Cardiac muscle cell (in vitro differentiated cells and primary cell): ENCODE measurements at places on chromosomes 6 and 20. TPM values are rescaled to one million over a fixed set of nuclear protein-coding genes. Genes with fewer than 3 reads are reported as not detected.

- no peak for DNase-seq
Measured at GRCh38 chr20:41098703-41099250, 38.6 kb upstream of the PLCG1 start.

- no peak for DNase-seq
Measured at GRCh38 chr6:56724455-56724854, 81.8 kb upstream of the DST start.

GRCh38 chr6:108004861-108005260 is 46.9 kb upstream of the SEC63 start:
- no peak for DNase-seq

DNA sequence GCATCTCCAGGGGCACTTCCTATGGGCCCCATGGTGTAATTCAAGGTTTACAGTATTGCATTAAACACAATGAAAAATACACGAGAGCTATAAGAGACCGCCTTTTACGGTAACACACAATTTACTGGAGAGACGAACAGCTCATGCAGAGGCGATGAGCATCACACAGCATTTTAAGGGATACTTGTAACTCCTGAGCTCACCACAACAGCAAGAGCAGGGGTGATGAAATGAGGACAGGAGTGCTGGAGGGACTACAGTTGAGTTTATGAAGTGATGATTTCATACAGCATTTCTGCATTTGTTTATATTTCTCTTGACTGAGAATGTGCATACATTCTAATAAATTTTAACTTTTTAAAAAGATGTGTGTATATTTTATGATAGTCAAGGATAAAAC is 113.9 kb downstream of the WDR27 start:
- no peak for DNase-seq

DNA sequence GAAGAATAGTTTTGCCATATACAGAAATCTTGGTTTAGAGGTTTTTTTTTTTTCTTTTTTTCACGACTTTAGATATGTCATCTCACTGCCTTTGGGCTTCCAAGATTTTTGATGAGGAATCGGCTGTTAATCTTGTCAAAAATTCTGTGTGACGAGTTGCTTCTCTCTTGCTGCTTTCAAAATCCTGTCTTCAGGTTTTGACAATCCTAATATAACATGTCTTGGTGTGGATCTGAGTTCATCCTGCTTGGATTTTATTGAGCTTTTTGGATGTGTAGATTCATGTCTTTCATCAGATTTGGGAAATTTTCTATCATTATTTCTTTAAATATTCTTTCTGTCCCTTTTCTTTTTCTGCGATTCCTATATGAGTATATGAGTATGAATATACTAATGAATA is 61.1 kb downstream of the PLCG1 start:
- DNase-seq: no peak

DNA sequence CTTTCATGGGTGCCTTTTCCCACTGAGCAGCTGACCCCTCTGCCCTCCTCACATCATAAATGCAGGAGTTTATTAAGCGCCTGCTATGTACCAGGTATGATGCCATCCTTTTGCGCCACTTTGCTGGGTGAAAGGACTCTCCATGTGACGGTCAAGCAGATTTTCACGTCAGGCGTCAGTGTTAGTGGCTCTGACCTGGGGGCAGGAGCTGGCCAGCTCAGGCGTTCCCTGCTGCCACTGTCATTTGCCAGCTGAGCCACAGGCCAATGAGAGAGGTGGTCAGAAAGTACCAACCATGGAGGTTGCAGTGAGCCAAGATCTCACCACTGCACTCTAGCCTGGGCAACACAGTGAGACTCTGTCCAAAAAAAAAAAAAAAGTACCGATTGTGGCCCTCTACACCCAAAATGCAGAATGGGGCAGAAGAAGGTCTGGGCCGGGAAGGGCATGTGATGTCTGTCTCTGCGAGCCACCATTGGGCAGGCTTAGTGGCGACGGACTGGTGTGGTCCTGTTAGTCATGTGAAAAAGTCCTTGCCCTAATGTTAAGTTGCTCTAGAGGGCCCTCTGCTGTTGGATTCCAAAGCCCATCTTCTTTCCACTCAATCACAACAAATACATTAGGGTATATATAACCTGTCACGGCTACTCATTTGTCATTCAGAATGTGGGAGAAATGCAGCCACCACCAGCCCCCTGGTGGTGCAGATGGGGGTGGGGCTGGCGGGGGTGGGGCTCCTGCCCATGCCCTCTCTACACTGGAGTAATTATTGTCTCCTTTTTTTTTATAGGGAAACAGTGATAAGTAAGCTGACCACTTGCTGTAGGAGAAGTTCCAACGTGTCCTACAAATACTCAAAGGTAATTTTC is 18.4 kb upstream of the SLC22A1 start:
- peak; percentile 37 for DNase-seq

- DNase-seq: peak; percentile 58
Measured at GRCh38 chr6:11810854-11811643, 32.4 kb upstream of the ADTRP start.

- DNase-seq: no peak
Measured at GRCh38 chr6:37653933-37654565, 43.6 kb downstream of the MDGA1 start.

DNA sequence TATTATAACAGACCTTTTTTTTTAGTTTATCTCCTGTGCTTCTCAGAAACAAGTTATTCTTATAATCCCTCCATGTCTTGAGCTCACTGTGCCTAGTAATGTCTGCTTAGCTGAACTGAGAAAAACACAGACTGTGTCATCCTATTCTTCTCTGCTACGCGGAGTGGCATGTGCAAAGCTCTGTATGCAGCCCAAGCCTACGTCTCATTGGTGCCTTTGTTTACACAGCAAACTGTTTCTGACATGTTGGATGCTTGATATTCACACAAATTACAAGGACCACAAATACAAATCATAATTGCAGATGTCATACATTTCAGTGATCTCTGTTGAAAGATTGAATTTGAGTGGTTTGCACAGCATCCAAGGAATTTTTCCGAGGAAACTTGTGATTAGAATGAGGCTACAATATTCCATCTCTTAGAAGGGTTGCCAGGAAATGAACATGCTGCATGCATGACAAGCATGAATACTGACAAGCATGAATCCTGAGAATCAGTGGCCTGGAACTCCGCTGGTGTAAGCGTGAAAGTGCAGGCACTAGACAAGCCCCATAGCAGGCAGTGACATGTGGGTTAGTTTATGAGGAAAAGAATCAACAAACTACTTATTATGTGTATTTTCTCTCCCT is 128.4 kb upstream of the SGK1 start:
- DNase-seq: no peak

DNA sequence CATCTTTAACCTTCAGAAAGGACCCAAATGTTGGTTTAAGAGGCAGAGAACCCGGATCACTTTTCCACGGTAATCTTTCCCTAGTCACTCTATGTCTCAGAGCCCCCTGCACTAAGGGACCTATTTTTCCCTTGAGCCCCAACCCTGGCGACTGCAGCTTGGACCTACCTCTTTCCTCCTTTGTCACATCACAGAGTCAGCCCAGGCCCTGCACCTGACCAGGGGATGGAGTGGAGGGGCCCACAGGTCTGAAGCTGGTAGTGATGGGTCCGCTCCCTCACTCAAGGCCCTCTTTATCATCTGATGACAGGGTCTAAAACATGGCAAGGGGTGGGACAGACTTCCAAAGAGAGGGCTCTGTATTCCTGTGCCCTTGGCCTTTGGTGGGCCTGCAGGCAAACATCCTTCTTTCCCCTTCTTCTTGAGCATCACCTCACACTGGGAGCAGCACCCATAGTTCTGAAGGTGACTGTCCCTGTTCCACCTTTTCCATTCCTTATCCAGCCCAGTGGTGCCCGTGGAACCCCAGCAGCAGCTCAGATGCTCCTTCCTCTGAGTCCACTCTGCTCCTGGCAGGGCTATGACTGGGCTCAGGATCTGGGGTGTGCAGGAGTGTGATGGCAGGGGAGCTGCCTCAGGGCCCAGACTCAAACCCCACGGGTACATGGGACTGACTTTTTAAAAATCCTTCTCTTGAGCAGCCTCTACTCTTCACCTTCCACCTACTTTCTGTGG is 6.3 kb downstream of the RAET1L start:
- no peak for DNase-seq

GRCh38 chr20:32035426-32035779 is 16.6 kb upstream of the HCK start:
- no peak for DNase-seq

DNA sequence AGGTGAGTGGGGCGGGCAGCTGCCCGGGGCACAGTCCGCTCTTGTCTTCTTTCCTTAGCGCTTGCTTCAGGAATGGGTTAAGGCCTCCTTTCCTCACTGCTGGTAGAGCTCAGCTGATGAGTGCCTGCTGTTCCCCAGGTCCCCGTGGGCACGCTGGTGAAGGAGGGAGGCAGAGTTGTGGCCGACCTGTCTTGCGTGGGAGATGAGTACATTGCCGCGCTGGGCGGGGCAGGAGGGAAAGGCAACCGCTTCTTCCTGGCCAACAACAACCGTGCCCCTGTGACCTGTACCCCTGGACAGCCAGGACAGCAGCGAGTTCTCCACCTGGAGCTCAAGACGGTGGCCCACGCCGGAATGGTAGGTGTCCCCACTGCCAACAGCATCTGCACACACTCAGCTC is 15.7 kb downstream of the MTG2 start:
- DNase-seq: no peak

Gene DDX39B
- polyA plus RNA-seq: 321 and 373 TPM in 2 replicates

- peak; percentile 88 for DNase-seq
Measured at GRCh38 chr6:100464903-100465700, at the start of gene SIM1. Gene SIM1, minus strand, starts transcription at chr6:100464921. Its CDS starts 1,453 bp downstream, at chr6:100463468.

DNA sequence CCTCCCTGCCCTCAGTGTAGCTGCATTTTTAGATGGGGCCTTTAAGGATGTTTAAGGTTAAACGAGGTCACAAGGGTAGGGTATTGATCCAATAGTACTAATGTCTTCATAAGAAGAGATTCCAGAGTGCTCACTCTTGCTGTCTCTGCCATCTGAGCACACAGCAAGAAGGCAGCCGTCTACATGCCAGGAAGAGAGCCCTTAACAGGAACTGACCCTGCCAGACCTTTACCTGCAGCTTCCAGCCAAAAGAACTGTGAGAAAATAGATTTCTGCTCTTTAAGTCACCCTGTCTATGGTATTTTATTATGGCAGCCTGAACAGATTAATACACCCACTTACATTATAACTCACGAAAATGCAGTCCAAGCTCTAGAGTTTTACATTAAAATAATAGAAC is 685.3 kb upstream of the MARCKS start:
- no peak for DNase-seq

Gene NECAB3
- polyA plus RNA-seq: 93.1 and 98.5 TPM in 2 replicates

DNA sequence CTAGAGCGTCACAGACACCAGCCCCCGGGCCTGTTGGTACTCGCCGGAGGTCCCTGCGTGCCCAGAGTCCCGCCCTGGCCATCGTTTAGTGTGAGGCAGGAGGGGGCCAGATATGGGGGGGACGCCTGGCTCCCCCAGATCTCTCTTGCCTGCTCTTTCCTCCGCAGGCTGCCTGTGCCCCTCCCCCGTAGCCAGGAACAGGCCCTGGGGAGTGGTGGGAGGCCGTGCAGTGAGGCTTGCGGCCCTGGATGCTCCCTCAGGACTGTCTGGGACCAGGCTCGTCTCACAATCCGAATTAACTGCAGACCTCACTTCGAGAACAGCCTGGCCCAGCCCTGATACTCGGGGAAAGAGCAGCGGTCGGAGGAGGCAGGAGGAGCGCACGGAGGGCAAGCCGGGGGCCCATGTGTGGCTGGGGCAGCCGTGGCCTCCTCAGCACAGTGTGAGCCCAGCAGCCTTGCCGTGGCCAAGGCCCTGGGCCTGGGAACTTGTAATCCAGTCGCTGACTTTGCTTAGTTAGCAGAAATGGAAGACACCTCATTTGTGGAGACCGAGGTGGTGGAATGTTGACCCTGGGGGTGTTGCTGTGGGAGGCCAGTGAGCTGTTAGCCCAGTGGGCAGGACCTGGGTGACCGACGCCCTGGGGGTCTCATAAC is 28.7 kb downstream of the FRMD1 start:
- peak; percentile 12 for DNase-seq

DNA sequence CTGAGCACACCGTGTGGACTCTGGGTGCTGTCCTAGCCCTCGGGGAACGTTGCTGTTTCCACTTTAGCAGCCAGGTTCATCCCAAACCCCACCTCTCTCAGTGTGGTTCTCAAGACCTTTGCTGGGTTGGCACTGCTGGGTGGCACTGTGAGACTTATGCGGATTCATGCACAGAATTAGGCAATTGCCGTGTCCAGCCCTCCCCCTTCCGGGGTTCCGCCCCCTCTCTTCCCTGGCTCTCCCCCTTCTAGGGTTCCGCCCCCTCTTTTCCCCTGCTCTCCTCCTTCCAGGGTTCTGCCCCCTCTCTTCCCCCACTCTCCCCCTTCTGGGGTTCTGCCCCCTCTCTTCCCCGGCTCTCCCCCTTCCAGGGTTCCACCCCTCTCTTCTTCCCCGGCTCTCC is 39.8 kb upstream of the SLCO4A1 start:
- DNase-seq: no peak

Gene TOX2
- 0.32 and 0.84 TPM in 2 replicates for polyA plus RNA-seq

Gene BACH2
- 4.6 and 5.4 TPM in 2 replicates for polyA plus RNA-seq

Gene CALHM5
- polyA plus RNA-seq: not detected in 2 replicates

GRCh38 chr6:16337295-16337975 is 99.0 kb downstream of the GMPR start:
- peak; percentile 98 for DNase-seq

DNA sequence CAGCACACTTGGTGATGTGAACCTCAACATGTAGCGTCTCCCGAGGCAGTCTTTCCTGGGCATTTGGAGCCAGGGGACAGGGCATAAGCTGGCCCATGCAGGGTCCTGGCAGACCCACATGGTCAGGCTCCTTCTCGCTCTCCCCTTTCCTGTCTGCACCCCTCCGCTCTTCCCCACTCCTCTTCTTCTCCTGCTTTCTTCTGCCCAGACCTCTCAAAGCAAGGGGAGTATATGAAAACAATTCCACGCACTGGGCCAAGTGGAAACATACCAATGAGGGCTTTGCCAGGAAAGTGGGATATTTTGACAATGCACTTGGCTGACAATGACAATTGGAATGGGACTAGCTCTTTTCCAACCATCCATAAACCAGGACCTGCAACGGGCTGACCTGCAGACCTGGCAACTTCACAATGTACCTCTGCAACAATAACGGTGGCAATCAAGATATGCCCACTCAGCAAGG is 58.9 kb upstream of the TRAF3IP2 start:
- DNase-seq: no peak

DNA sequence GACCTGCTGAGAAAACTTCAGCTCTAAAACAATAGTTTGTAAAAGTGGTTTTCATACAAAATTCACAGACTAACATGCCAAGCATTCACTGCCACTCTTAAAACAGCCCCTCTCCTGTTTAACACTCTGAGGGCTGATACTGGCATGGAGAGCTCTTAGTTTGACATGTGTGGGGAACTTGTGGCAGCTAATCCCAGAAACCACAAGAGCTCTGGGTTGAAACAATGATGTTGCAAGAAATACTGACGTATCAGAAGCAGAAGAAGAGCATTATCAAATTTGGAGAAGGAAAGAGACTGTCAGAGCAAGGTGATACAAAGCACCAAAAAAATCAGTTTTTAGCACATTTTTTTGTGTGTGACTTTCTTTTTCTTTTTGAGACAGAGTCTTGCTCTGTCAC is 5.1 kb downstream of the BEND3 start:
- DNase-seq: peak; percentile 71

DNA sequence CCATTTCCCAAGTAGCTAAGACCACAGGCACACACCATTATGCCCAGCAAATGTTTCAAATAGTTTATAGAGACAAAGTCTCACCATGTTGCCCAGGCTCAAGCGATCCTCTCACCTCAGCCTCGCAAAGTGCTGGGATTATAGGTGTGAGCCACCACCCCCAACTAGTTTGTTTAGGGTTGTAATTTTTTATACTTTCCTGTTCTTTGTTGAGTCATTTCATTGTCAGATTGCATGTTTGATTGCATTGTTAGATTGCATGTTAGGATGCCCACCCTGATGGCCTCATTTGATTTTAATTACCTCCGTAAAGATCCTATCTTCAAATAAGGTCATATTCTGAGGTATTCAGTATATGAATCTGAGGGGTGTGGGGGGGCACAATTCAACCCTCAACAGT is 73.3 kb upstream of the SASH1 start:
- no peak for DNase-seq

Gene EPPIN
- polyA plus RNA-seq: not detected in 2 replicates

Gene IL20RA
- 0.86 and 3.5 TPM in 2 replicates for polyA plus RNA-seq
